ENCODE measurements at places on chromosomes 7 and 10. TPM values are rescaled to one million over a fixed set of nuclear protein-coding genes. Genes with fewer than 3 reads are reported as not detected.

MARVELD1 gene
- 54.7 TPM for total RNA-seq

CDC14C gene
- total RNA-seq: 0.32 TPM

SH2D4B gene
- not detected for total RNA-seq

TMEM178B gene
- 0.34 TPM for total RNA-seq

All from LHCN-M2 (cell line).